ENCODE measurements at places on chromosomes 2 and 18.

GRCh38 chr2:112730216-112730615, 9.4 kb downstream of the NT5DC4 start:
- no peak for ATAC-seq

DNA sequence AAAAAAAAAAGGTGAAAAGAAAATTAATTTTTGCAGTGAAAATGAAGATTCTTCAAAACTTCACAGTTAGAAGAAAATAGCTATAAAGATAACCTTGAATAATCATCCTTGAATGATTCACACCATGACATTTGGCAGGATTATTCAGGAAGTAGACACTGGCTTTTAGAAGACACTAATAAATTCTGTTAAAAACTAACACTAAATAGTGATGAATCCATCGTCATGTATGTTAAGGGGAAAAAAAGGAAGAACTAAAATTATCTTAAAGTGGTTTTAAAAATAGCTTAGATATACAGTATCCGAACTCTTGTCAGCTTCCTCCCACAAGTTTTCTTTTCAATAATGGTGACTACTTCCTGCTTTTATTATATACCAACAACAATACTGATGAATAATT, 10.2 kb downstream of the USP37 start:
- ATAC-seq = no peak

DNA sequence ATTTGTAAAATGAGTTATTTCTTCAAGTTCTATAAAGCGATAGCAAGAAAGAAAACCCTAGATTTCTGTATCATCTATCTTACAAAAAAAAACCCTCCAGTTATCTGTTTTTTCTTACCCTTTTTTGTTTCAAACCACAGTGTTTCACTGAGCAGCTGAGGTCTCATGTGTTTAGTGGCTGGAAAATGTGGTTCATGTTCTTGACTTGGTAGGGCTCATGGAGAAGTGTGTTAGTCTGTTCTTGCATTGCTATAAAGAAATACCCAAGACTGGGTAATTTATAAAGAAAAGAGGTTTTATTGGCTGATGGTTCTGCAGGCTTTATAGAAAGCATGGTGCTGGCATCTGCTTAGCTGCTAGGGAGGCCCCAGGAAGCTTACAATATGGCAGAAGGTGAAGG, 147.3 kb upstream of the NABP1 start:
- ATAC-seq = peak; percentile 39

DNA sequence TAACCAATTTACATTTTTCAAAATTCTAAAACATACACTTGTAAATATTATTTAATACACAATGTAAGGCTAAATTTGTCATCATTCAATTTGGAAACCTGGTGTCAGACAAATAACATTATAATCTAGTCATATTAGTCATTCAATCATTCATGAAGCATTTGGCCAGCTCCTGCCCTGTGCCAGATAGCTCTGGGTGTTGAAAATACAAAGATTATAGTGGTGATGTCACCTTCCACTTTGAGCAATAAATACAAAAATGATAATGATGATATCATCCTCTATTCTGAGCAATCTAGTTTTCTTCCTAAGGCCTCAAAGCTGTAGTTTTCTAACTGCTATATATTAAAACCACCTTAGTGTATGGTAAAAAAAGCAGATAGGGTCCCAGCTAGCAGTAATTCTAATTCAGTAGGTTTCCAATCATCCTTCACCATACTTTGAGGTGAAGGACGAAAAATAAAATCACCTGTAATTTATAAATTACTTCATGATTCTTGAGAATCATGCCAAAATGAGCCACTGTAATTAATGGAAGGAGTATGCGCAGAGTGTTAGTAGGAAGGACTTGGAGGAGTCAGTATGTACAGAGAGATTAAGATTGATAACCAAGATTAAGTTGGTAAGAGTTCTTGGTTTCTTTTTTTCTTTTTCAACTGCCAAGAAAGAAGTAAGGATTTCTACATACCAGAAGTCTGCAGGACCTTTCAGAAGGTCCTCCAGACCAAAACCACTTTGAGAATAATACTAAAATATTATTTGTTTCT, 23.2 kb downstream of the MEMO1 start:
- ATAC-seq = peak; percentile 88

GRCh38 chr2:113105047-113105785, 22.2 kb upstream of the IL1RN start:
- peak; percentile 73 for ATAC-seq

DNA sequence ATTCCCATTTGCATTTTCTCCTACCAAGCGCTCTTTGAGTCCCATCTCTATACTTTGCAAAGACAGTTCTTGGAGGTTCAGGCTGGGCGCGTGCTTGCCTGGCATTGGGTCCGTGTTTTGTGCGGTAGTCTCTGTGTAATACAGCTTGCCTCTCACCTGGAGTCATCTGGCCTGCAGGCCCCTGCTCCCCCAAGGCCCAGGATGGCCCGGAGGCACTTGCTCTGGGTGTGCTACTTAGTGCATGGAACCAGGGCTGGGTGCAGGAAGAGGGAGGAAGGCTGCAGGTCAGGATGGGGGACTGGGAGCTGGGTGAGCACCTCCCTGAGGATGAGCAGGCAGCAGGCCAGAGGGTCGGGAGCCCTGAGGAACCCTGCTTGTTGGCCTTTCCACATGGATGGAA, 220.9 kb downstream of the LDLRAD4 start:
- ATAC-seq = no peak

- no peak for ATAC-seq
Measured at GRCh38 chr2:36404754-36405153, 49.2 kb downstream of the CRIM1 start.

DNA sequence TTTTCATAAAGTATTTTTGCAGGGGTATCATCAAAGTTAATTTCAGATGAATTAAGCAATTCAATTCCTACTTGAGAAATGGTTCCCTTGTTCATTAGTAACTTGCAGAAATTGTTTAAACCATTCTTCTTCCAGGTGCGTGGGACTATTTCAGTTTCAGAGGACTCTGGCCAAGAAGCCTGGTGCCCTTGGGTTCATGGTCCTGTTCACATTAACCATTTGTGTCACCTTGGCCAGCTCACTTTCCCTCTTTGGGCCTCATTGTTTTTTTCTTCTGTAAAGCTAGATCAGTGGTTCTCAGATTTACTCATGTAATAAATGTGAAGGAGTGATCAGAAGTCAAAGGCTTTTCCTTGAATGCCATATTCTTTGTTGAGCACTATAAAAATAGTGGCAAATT, 112.4 kb upstream of the BZW1 start:
- no peak for ATAC-seq

DNA sequence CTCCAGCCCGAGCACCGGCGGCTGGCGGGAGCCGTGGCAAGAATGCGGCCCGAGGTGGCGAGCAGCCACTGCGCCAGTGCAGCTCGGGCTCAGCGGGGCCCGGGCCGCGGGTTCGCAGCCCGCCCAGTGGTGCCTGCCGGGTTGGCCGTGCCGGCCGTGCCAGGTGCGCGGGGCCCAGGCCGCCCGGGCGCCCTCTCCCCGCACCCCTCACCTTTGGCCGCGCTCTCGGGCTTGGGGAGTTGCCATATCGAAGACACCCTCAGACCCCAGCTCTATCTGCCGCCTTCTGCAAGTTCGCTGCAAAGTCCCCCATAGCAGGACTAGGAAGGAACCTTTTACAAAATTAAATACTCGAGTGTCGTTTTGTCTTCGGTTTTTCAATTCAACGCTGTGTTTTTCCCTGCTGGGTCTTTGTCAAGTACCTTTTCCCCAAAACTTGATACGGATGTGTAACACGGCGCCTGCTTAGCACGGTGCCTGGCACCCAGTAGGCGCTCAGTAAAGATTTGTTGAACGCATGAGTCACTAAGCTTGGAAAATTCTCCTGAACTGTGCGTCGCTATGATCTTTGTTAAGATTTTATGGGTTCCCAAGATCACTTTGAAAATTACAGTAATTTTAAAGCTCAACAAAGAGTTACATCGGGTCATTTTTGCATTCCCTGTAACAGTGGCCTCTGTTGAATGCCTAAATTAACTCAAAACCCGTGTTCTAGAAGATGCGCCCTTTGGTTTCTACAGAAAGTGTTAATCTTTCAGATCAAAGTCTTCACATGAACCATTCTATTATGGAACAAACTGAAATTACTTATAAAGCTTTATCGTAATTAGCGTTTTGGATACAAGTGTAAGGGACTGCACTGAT, 750 bp downstream of the STRADB start:
- peak; percentile 13 for ATAC-seq

DNA sequence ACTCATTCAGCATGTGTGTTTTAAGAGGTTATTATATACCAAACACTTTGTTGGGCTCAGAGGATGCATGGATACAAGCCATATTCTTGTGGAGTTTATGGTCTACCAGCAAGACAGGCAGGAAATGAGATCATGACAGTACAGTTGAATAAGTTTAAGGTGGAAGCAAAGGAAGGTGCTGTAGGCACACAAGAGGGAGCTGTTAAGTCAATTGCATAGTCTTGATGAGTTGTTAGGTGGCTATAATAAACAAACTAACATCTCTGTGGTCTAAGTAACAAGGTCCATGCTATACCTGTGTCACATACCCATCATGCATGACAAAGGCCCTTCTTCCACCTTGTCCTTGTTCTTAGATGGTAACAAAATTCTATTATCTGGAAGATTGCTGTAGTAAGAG, 538.3 kb downstream of the CNTNAP5 start:
- no peak for ATAC-seq

DNA sequence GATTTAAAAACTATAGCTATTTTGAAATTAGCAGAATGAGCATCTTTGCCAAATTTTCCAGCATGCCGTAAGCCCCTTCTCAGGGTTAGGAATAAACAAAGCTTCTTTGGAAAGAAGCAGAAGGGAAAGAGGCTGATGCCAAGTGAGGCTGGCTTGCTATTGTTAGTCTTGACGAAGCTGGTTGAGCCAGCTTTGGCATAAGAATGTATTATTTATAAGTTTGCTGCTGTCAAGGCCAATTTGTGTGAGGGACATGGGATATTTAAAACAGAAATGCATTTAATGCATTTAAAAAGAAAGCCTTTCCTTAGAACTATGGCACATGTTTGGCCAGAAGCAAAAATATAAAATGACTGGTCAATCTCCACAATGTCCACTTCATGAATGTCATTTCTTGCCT, 52.5 kb upstream of the TTN start:
- ATAC-seq = no peak

GRCh38 chr2:19435815-19436214, 77.4 kb upstream of the OSR1 start:
- no peak for ATAC-seq

DNA sequence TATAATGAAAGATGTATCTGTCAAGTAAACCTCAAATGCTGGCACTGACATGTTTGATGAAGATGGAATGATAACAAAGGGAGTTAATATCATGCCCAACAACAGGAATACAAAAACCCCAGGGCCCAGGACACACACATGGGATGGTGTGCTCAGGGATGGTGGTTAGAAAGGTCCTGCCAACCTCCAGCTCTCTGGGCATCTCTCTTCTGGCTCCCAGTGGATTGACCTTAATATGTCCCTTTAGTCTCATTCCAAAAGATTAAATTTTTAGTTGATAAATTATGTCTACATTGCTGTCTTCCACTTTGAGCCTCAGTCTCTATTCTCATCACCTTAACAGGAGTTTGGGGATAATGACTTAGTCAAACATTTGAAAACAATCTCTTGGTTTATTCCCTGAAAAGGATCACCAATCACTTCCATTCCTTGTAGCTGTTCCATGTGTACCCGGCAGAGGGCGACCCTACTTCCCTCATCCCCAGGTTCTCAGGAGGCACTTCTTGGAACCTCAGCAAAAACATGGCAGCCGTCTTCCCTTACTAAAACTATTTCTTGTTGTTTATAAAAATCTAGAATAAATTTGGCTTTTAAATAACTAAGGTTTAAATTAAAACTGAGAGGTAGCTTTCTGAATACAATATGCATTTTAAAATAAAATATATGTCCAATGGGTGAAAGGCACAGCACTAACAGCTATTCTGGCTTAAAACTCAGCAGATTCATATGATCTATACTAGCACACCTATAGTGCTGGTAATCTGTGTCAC, 29.6 kb downstream of the MCEE start:
- ATAC-seq = peak; percentile 64

DNA sequence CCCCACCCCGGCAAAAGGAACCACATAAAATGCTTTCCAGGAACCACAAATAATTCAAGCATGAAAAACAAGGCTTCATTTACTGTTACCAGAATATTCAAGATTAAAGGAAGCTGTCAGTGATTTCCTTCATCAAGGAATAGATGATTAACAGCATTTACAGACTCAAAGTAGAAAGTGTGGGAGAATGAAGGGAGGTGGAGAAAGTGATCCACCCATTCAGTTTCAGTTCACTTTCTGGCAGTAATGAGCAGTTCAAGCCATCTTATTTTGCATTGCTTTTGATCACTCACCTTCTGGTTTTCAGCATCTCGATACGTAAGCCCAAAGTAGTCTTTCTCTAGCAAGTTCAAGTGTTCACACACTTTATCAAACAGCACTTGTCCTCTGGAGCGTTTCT, 99.0 kb downstream of the EPB41L3 start:
- ATAC-seq = no peak

DNA sequence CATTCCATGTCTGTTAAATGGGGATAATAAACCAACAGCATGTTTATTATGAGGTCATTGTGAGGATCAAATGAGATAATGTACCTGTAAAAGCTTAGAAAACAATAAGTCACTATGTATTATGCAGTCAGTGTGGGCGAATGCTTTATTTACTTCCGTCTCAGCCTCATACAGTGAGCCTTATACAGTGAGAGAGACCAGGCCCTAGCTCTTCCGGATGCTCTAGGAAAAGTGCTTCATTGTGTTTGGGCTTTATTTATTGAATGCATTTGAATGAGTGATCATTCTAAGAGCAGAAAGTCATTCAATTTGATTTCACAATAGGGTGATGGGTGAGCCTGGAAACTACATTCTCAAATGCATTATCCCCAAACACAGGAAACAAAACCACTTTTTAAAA, 603.9 kb upstream of the FANCL start:
- no peak for ATAC-seq

DNA sequence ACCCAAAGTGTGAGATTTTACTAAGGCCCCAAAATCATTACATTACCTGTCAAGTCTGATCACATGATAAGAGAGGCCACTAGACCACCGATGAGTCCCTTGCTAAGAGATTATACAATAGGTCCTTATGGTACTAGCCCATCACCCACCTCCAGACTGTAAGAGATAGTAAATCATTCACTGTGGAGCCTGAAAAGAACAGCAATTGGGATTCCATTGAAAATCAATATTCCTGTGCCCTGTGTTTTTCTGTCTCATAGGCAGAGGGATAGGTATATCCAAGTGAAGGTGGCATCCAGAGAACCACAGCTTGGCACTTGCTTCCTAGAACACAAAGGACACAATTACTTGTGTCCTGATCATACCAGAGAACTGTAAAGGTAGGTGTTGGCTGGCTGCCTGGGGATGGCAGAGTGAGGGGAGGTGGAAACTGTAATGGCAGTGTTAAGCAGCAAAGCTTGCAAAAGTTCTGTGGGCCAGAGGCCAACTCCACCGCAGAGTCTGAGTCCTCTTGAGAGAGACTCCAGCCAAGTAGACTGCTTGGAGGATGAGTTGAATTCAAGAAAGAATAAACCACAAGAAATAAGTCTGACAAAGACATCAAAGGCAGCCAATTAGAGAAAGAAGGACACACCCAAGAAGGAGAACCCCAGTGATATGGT, 102.0 kb upstream of the PIEZO2 start:
- no peak for ATAC-seq

GRCh38 chr18:10216791-10217190, 237.6 kb upstream of the APCDD1 start:
- no peak for ATAC-seq

Measured in activated T-helper 17 cell treated with anti-CD3 and anti-CD28 coated beads, Interleukin-2, amount 50 U/mL, for 72 hours (primary cell).